WTC11 (cell line): ENCODE measurements at places on chromosomes 11 and 22. TPM values are rescaled to one million over a fixed set of nuclear protein-coding genes. Genes with fewer than 3 reads are reported as not detected.

GAB4 gene
- 0.09 to 0.16 TPM in 2 of 3 replicates, not detected in the other for total RNA-seq

OR5L1 gene
- not detected in 3 replicates for total RNA-seq

GRCh38 chr11:64845129-64845775 lies 799 bp upstream of the CDC42BPG start:
- no peaks in the 10 kb centered on the region for H3K27me3 ChIP-seq
- H3K36me3 ChIP-seq = no peaks in the 10 kb centered on the region
- peak overlapping the region; percentile 91 for H3K27ac ChIP-seq
- DNase-seq = no peak
- peak overlapping the region; percentile 65 for H3K4me3 ChIP-seq

GRCh38 chr22:19037282-19038163 lies 84.7 kb downstream of the DGCR2 start:
- no peak overlapping the region for H3K4me3 ChIP-seq
- DNase-seq = peak; percentile 4
- peaks cover 8% of the 10 kb centered on the region for H3K27me3 ChIP-seq

DNA sequence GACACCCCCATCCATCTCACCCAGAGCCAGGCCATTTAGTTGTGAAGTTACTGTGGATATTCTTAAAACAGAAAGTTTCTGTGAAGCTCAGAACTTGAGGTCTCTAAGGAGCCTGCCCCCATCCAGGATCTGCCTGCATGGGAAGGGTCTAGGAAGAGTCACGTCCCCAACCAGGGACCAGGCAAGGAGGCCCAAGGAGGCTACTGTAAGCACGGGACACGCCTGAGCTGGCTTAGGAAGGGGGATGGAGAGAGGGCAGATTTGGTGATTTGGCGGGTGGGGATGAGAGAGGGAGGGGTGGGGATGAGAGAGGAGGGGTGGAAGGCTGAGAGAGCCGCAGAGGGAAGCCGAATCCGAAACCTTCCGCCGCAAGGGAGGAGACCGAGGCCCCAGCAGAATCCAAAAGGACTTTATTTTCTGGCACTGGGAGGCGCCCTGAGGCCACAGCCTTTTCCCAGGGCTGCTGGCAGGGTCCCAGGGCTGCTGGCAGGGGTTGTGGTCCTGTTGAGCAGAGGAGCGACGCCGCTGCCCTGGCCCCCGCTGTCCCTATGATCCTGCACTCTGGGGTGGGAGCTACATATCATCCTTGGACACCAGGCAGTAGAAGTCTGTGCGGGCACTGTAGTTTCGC lies 9.4 kb downstream of the SIGIRR start:
- peak overlapping the region; percentile 48 for H3K4me3 ChIP-seq
- no peaks in the 10 kb centered on the region for H3K27me3 ChIP-seq
- 0 out of 2 replicates have a peak overlapping the region, but pooled peaks have one; percentile 36 for H3K27ac ChIP-seq
- DNase-seq = peak; percentile 30
